Activated T-helper 1 cell treated with anti-CD3 and anti-CD28 coated beads, Interleukin-2, amount 50 U/mL, for 16 hours (primary cell): ENCODE measurements at places on chromosomes 4 and X.

DNA sequence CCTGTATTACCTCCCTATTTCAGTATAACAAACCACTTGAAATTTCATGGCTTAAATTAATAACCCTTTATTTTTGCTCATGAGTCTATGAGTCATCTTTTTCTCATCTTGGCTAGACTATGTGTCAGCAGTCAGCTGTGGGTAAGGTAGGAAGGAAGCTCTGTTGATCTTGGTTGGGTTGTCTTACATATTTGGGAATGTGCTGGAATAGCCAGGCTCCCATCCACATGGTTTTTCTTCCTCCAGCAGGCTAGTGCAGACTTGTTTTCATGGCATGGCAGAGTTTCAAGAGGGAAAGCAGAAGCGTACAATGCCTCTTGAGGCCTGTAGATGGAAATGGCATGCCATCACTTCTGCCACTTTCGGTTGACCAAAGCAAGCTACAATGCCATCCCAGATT lies 89.7 kb downstream of the LINC00632 start:
- DNase-seq: no peak

DNA sequence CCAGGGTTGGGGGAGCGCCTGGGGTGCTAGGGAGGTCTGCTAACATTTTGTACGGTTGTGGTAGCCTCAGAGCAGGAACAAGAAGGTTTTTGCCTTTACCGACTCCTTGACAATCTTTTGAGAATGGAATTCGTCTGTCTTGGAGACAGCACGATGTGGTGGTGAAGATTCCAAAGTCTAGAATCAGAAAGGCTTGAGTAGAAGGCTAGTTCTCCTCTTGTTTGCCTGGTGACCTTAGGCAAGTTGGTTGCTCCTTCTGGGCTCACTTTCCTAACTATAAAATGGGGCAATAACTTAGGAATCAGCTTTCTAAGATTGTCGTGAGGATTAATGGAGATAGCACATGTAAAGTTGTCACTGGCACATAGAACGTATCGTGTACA lies 741 bp downstream of the FAM47E start:
- no peak for DNase-seq

DNA sequence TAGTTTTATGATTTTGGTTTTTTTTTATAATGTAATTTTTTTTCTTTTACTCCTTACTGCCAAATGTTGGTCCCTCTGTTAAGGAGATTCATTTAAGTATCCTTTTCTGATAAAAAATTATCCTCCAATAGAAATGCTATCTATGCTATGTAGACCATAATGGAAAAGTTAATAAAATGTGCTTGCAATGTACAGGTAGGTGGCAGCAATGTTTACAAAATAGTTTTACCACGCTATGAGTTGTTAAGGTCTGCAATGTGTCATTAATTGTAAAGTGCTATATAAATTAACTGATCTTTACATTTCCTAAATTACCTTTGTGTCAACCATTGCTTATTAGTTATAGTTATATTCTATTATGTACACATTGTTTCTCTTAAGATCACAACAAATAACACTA lies 3.8 kb upstream of the CENPC start:
- no peak for DNase-seq

GRCh38 chr4:40462326-40462725 lies 127.2 kb downstream of the CHRNA9 start:
- no peak for DNase-seq

DNA sequence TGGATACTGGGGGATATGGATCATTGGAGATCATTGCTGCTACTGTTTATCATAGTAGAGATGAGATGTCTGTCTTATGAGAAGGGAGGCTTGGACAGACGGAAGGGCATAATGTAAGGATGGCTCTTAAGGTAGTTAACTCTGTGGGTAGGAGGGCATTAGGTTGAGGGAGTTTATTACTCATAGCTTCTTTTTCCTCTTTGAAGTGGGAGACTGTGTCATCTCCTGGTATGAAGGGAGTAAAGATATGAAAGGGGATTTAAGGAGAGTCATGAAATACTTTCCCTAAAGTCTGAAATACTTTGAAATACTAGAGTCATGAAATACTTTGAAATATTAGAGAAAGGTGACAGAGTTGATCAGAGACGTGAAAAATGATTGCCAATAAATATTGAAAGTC lies 255.5 kb upstream of the PITX2 start:
- DNase-seq: no peak

DNA sequence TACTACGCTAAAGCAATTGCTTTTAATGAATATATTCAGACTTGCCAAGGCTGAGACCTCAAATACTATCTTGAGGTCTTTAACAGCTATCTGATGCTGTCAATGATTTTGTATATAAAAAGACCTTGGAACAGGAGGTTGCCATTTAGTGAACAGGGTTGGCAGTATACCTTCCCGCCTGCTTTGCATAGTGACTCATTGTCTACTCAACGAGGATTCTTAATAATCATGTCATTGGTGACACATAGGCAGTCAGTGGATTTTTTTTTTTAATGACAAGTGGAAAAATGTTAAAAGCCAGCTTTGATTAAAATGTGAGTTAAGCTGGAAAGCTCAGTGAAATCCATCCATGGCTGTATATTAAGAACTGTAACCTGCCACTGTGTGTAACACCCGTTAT lies 164.0 kb downstream of the ASMT start:
- DNase-seq: no peak

DNA sequence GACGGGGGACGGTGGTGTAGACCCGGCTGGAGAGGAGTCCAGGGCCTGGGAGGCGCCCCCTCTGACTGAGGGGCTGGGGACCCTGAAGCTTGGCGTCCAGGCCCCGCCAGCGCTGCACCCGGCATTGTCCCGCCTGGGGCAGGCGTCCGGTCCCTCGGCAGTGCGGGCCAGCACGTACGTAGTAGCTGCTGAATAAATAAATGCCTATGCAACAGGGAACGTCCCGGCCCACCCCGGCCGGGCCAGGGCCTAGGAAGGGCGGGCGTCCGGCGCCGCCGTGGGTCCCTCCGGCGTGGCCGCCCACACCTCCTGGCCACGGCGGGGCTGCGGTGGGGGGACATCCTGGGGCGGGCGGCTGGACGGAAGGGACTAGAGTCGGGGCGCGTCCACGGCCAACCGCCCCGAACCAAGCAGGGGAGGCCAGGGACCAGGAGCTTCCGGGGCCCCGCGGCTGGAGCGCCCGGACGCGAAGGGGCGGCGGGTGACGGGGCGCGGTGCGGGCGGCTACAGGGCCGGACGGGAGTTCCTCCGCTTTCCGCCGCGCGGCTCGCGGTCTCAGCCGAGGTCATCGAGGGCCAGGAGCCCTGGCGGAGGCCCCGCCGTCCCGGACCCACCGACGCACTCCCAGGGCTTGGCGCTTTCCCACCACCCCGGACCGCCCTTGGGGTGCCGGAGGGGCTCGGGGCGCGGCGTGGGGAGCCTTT lies 886 bp upstream of the WWC2 start:
- no peak for DNase-seq

- DNase-seq: no peak
Observed at GRCh38 chrX:8192276-8192675, 21.2 kb upstream of the VCX2 start.

DNA sequence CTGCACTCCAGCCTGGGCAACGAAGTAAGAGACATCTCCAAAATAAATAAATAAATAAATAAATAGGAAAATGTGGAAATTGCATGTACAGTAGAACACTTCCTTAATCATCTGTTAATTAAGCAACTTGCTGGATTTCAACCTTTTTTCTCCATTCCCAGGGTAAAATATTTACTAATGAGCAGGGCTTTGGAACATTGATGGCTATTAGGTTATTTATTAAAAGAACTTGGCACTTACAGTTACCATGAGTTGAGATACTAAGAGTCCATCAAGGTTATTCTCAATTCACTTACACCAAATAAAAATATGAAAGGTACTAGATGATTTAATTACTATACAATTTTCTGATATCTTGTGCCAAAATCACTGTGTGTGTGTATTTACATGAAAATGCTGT lies 607.1 kb downstream of the PCDH18 start:
- no peak for DNase-seq

DNA sequence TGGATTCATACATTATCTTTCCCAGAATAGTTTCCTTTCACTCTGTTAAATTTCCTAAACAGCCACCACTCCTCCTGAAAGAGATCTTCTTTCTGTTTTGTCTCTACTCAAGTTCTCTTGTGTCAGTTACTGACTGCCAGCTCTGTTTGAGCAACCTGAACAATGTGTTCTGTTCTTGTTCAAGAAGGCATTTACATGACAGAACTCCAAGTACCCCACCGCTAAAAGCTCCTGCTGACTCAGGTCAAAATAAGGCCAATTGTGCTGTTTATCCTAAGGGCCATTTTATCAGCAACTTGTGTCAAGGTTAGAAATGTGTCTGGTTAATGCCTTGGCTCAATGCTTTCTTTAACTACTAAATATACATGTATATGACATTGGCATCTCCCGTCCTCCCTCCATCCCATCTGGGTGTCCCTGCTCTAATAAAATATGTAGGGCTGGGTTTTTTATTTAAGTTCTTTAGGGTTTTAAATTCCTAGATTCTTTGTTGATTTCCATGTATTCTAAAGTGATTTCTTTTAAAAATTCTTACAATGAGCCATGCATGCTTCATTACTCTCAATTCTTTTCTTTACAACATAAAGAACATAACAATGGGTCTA lies 144.3 kb upstream of the PAQR3 start:
- DNase-seq: no peak

DNA sequence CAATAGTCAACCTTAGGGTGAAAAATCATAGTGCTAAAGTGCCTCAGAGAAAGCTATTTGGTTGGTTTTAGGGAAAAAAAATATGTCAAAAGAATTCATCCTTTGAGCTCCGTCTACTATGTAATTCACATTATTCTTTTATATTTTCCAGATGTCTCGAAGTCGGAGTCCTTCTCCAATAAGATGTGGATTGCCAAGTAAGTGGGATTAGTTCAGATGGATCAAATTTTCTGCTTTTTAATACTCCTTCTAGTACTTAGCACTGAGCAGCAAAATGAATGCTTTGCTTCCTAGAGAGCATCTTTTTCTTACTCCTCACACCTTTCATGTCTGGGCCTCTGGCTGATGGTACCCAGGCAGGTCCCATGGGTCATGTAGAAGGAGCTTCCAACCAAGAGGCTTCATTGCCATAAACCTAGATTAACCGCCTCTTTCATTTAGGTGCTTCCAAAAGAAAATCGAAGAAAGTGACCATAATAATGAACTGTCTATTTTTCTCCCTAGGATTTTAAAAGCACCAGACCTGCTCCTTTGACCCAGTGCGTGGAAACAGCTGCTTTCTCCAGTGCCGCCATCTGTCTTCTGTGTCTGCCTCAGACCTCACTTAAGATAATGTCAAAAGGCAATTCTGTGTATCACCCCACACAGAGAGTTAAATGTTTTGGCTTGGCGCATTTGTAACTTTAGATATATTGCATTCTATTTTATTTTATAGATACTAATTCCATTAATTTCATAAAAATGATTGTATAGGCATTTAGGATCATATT lies 43.5 kb downstream of the SPATA18 start:
- no peak for DNase-seq

- DNase-seq: no peak
Observed at GRCh38 chrX:39164212-39164611, 363.0 kb downstream of the MID1IP1 start.

GRCh38 chr4:75727073-75727472 lies 2.7 kb downstream of the USO1 start:
- DNase-seq: no peak

- DNase-seq: no peak
Observed at GRCh38 chr4:38512840-38513239, 151.2 kb upstream of the KLF3 start.

GRCh38 chrX:102711872-102712215 lies 404 bp upstream of the GPRASP2 start:
- DNase-seq: no peak

- no peak for DNase-seq
Observed at GRCh38 chr4:147791865-147792264, 60.0 kb downstream of the ARHGAP10 start.

DNA sequence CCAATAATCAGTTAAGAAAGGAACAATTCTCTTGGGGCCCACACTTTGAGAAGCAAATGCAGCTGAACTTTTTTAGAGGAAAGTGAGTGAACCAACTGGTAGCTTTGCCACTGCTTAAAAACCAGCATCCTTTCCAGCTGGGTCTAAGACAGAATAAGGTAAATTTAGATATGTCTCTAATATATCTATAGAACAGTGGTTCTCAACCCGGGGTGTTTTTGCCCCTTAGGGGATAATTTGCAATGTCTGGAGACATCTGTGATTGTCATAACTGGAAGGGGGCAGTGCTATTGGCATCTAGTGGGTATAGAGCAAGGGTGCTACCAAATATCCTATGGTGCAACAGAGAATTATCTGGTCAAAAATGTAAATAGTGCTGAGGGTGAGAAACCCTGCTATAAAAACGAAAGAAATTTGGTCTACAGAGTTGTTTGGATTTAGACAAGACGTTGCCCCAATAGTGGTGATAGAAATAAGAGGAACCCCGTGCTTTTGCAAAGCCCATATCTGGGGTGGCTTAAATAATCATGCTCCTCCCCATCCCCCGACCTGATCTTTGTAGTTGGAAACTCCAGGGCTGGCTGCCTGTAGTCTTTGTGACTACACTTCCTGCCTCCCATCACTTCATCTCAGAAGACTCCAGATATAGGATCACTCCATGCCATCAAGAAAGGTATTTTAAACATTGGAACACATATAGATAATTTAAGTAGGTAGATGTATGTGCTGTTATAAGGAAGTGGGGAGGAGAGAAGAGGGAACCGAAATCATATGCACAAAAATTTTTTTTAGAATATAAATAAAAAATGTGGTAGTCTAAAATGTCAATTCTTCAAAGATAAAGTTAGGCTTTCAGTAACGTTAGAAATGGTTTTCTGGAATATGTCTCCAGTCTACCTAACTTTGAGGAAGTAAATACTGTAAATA lies at the start of gene TLR7:
Gene TLR7, plus strand, starts transcription at position 622 of the 927 bp plus-strand sequence. CDS start 507 bp downstream, outside the sequence.
- DNase-seq: no peak

DNA sequence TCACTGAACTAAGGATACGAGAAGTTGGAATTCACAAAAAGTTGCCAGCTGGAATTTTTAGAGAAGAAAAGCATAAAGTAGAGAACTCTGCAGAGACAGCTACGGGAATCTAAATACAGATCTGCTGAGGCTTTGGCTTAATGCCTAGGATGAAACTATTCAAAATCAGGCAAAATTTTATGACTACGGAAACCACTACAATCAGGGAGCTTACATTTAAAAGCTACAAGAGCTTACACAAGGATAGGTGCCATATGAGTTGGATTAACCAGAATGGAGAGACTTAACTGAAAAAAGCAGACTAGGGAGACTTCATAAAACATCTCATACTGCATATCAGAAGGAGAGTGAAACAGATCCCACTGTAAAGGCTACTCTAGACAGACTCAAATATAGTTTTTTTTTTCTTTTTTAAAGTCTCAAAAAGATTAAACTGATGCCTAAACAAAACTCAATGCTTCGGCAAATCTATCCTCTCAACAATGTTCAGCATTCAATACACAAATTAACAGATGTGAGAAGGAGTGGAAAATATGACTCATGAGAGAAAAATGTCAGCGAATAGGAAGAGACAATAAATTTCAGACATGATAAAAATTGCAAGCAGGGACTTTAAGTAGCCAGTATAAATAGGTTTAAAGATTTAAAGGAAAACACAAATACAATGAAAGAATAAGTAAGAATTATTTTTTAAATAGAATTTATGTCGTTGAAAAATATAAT lies 586.1 kb downstream of the FSTL5 start:
- DNase-seq: no peak
